ENCODE measurements at places on chromosomes 7 and 10. TPM values are rescaled to one million over a fixed set of nuclear protein-coding genes. Genes with fewer than 3 reads are reported as not detected.

- no peak for DNase-seq
These were observed 2.9 kb downstream of the CAV2 start for GRCh38 chr7:116502201-116503096.

DNA sequence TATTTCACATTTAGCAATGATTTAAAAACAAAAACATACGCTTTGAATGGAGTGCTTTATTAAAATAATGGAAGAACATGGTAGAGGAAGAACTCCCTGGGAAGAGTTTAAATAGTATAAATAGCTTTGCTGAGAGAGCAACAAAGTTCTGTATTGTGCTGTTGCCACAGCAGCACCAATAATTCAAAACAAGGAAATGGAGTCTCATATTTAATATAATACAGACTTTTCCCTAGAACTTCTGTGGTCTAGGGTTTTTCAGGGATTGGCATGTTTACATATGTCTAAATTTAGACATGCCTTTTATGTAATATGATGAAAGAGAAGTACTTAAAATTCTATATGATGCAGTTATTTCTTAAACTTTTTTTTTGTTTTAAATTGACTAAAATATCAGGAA is 217.2 kb upstream of the HDAC9 start:
- no peak for DNase-seq

GRCh38 chr7:28389504-28390395 is 22.6 kb upstream of the CREB5 start:
- DNase-seq: no peak

DNA sequence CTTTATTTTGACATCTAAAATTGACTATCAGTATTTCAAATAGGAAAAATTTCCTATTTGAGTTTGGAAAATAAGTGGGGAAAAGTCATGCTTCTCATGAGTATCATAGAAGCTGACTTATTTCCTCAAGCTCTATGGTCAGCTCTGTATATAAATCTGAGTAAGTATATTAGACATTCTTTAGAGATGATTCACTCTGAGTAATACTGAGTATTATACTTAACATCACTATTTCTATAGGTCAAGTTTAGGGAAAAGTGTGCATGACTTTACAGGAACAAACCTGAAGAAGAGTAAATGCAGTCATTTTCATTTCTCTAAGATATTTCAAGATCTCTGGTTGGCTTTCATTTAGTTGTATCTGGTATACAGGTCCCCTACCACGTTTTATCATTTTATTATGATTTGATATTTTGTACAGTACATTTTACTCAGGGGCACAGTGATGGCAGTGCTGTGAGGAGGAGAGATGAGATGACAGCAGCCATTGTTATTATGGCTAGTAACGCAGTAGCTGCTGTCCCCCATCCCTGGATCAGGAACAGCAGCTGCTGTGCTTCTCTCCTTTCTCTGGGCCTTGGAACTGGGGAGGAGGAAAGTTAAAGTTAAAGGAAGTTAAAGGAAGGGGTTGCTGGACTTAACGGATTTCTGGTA is 15.2 kb downstream of the SND1 start:
- DNase-seq: no peak

SDK1 gene
- not detected for total RNA-seq

DNA sequence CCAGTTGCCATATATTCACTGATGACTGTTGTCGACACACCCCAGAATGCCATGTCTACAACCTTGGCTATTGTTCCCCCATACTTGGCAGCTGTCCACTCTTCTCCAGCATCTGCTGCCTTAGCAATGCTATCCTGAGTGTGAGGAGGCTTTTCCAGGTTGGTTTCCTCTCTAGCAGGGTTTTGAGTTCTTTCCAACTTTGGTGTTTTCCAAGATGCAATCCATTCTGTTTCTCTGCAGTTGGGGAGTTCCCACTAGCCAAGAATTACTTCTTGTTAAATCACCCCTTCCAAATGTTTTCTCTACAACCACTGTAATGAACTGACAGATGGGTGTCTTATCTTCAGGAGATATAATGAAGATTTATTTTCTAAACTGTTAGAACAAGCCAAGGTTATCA is 617.4 kb downstream of the CCSER2 start:
- DNase-seq: no peak

NAT16 gene
- not detected for total RNA-seq

NPC1L1 gene
- not detected for total RNA-seq

IRF5 gene
- 2.4 TPM for total RNA-seq

DNA sequence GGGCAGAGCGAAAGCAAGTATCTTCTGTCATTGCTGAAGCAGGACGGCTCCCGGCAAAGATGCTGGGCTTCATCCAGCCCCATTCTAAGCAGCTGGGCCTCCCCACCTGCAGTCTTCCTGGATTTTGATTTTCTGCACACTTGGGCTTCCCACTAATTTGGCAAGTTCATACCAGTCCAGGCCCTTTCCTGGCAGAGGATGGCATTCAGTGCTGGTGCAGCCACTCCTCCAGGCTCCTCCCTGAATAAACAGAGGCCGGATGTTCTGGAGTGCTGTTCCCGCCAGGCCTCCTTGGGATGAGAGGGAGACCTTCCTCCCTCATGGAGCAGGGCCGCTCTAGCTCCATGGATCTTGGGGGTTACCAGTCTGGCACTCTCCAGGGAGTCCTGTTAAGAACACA is 3.4 kb downstream of the BAG3 start:
- peak; percentile 70 for DNase-seq

GRCh38 chr10:712089-712488 is 22.6 kb upstream of the DIP2C start:
- no peak for DNase-seq

- DNase-seq: no peak
These were observed 270.7 kb downstream of the ADRA2A start for GRCh38 chr10:111347386-111348013.

- no peak for DNase-seq
These were observed 25.7 kb downstream of the GRIFIN start for GRCh38 chr7:2450198-2451107.

GRCh38 chr10:93208717-93209464 is 135.2 kb downstream of the CYP26A1 start:
- peak; percentile 82 for DNase-seq

KNDC1 gene
- 0.92 TPM for total RNA-seq

CYP3A5 gene
- total RNA-seq: not detected

DNA sequence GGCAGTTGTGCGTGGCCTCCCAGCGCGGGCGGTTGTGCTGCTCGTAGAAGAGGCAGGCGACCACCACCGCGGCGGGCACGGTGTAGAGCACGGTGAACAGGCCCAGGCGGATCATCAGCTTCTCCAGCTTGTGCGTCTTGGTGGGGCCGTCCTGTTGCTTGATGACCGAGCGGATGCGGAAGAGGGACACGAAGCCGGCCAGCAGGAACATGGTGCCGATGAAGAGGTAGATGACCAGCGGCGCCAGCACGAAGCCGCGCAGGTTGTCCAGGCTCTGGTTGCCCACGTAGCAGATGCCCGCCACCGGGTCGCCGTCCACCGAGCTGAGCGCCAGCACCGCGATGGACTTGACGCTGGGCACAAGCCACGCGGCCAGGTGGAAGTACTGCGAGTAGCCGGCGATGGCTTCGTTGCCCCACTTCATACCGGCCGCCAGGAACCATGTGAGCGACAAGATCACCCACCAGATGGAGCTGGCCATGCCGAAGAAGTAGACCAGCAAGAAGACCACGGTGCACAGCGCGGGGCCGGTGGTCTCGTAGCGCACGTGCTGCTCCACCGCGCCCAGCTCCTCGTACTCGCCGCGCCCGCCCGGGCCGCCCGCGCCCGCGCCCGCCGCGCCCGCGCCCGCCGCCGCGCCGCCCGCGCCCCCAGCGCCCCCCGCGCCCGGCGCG is 2.2 kb downstream of the FZD8 start:
- peak; percentile 33 for DNase-seq

DNA sequence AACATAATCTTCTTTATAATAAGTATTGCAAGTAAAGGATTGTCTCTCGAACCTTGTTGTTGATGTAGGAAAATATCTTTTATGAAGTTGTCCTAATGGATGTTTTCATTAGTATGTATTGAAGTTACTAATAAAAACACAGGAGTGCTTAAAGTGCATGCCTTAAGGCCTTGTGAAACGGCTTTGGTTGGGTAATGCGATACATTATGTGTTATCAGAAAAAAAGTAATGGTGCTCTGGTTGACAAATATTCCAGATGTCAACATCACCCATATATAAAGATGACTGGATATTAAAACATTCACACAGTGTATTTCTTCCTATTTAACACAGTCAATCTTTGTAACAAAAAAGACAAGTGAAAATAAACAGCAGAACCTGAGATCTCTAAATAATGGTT is 310.7 kb downstream of the PRKG1 start:
- no peak for DNase-seq

DNA sequence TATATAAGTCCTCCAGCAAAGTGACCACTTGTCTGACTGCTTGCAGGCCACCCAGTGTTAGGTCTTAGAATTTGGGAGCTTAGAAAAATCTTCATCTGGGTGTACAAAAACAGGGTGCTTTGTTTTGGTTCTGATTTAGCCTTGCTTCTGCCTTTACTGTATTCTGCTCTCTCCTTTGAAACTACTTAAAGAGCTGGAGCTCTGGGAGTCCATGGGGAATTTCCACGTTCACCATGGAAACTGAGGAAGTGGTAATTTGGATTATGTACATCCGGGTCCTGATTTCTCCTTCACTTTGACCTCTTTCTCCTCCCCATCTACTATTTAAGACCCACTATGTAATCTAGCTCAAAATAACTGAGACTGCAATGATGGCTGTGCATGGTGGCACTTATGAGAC is 103.0 kb downstream of the JAZF1 start:
- no peak for DNase-seq

CNNM1 gene
- total RNA-seq: 0.13 TPM

GRCh38 chr7:113622796-113623195 is 296.0 kb downstream of the PPP1R3A start:
- DNase-seq: no peak

GRCh38 chr7:78953726-78954363 is 499.6 kb downstream of the MAGI2 start:
- no peak for DNase-seq

MRC1 gene
- not detected for total RNA-seq

DNA sequence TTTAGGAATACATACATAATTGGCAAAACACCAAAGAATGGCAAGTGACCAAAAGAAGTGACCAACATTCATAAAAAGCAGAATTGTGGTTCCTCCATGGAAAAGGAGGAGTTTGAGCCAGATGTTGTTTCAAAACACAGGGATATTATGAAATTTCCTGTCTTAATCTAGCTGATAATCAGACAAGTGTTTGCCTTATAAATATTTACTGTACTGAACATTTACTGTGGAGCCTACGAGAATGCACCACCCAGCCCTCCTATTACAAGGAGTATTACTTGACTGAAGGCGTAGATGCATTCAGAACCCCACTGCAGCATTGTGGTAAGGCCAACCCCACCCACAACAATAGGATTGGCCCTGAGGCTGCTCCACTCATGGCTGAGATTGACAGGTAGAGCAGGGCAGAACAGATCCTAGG is 118.9 kb downstream of the AKR1D1 start:
- no peak for DNase-seq

PRSS1 gene
- not detected for total RNA-seq

- peak; percentile 55 for DNase-seq
These were observed 124.4 kb upstream of the TCERG1L start for GRCh38 chr10:131435760-131436457.

GRCh38 chr10:133258818-133259601 is 17.7 kb downstream of the ADAM8 start:
- peak; percentile 98 for DNase-seq

AKR1D1 gene
- not detected for total RNA-seq

DNA sequence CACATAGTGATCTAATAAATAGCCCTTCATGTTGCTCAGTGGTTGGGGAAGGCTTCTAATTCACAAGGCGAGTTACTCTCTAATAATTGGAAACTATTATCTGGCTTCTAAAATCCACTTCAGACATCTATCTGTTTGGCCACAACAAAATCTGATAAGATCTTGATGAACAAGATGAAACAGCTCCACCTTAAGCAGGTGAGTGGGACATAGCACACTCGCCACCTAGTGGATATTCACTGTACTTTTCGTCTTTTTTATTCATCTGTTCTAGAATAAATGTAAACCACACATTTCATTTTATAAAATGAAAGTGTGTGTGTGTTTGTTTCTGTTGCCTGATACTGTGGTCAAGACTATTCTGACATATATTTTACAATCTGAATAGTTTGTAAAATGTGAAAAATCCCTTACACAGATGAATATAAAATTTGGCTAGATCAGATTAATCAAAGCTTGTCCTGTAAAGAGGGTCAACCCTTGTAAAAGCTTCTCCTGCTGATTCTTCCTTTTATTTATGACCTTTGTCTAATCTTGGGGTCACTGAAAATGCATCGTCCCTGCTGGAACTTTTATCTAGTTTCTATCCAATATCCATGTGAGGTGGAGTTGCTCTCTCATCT is 26.5 kb upstream of the CNTNAP2 start:
- no peak for DNase-seq

PLXDC2 gene
- total RNA-seq: under 0.01 TPM

CSGALNACT2 gene
- total RNA-seq: 23.7 TPM

GRCh38 chr10:128000471-128001362 is 93.8 kb downstream of the PTPRE start:
- peak; percentile 84 for DNase-seq

SP8 gene
- total RNA-seq: 1.5 TPM

GRCh38 chr10:106952033-106952432 is 212.5 kb downstream of the SORCS1 start:
- no peak for DNase-seq

DNA sequence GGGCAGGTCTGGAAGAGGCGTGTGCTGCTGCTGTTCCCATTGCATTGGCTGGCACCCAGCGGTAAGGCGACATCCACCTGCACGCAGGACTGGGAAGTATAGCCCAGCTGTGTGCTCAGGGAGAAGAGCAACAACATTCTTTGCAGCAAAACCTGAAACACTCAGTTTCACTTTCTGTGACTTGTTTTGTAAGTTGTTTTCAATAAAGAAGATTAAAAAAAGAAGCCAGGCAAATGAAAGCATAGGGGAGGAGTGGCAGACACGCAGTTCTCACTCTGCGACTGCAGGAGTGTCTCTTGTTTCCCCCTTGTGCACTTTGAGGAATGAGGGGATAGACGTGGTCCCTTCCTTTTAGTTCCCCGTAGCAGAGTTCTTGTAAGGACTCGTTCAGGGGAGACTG is 5.8 kb downstream of the FBH1 start:
- DNase-seq: no peak

RSPH10B2 gene
- total RNA-seq: 0.20 TPM

MLXIPL gene
- total RNA-seq: not detected

GRCh38 chr10:131177431-131178327 is 133.8 kb downstream of the TCERG1L start:
- DNase-seq: no peak

DNA sequence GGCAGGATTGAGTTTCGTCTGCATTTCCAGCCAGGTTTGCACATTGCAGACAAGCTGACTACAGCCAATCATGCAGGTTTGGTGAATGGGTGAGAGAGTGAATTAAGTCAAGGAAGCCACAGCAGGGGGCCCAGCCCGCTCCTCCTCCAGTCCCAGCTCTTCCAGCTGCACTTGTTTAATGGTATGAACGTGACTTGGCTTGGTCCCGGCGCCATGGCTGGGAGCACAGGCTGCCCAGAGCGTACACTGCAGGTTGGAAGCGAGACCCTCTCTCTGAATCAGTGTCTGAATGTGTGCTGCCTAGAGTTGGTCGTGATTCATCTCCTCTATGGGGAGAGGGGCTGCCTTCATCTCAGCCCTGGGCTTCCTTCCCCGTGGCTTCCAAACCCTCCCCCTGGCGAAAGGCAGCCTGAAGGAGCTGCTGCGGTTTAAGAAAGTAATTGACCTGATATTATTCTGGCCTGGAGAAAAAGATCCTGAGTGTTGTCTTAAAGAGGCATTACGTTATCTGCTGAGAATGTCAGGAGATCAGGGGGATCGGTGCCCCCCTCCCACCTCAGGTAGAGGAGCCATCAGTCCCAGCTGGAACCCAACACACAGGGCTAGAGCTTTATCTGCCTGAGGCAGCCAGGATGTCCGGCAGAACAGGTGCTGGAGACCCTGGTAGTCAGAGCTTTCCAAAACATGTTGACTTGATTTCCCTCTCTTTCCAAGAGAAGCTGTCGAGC is 132.1 kb downstream of the COL26A1 start:
- peak; percentile 67 for DNase-seq

Measured in MG63 (cell line).